ENCODE measurements at places on chromosomes 3 and 15. TPM values are rescaled to one million over a fixed set of nuclear protein-coding genes. Genes with fewer than 3 reads are reported as not detected.

GPR176 gene
- total RNA-seq, result 307 TPM

CELSR3 gene
- 1.4 TPM for total RNA-seq

COL7A1 gene
- 33.6 TPM for total RNA-seq

GNAT1 gene
- total RNA-seq, result not detected

ATP8B4 gene
- 11.4 TPM for total RNA-seq

All from GM23248 (cell line).